ENCODE measurements at places on chromosomes 13 and 19. TPM values are rescaled to one million over a fixed set of nuclear protein-coding genes. Genes with fewer than 3 reads are reported as not detected.

DNA sequence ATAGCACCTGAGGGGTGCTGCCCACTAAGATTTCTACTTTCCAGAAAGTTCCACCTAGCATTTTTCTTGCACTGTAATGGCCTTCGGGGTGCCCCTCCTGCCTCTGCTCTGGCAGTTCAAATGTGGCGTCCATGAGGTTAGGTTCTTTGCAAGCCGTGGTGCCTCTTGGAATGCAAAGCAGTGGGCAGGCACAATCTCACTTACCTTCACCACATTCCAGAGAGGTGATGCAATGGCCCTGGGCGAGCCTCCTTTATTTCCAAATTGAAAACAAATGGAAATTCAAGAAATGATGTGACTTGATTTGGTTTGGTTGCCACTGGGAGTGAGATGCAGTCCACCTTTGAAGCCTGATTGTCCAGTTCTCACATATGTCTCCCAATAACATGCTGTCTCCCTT is 46.9 kb downstream of the FGF9 start:
- H3K27ac ChIP-seq = no peak overlapping the region
- no peak for DNase-seq
- no peaks in the 10 kb centered on the region for H3K36me3 ChIP-seq
- H3K4me3 ChIP-seq = no peak overlapping the region
- H3K4me1 ChIP-seq = no peaks in the 10 kb centered on the region

- DNase-seq = no peak
- H3K27ac ChIP-seq = no peak overlapping the region
- H3K27me3 ChIP-seq = no peaks in the 10 kb centered on the region
- peaks cover 4% of the 10 kb centered on the region for H3K4me1 ChIP-seq
These were observed 61.1 kb upstream of the NPAS1 start for GRCh38 chr19:46958532-46958931.

- peaks cover 5% of the 10 kb centered on the region for H3K4me1 ChIP-seq
- H3K27me3 ChIP-seq = no peaks in the 10 kb centered on the region
- DNase-seq = no peak
- peak overlapping the region; percentile 14 for H3K27ac ChIP-seq
These were observed 2.4 kb downstream of the SMG9 start for GRCh38 chr19:43752287-43752875.

The ACTN4 gene
- 192 TPM for total RNA-seq

GRCh38 chr13:27288392-27288791 is 17.8 kb downstream of the RASL11A start:
- no peak overlapping the region for H3K4me3 ChIP-seq
- DNase-seq = no peak
- H3K27me3 ChIP-seq = no peaks in the 10 kb centered on the region
- no peak overlapping the region for H3K27ac ChIP-seq
- H3K36me3 ChIP-seq = no peaks in the 10 kb centered on the region

GRCh38 chr13:54486421-54487166 is 1458.0 kb downstream of the OLFM4 start:
- H3K4me3 ChIP-seq = no peak overlapping the region
- H3K27me3 ChIP-seq = no peaks in the 10 kb centered on the region
- no peaks in the 10 kb centered on the region for H3K4me1 ChIP-seq
- DNase-seq = no peak

GRCh38 chr19:45175515-45176345 is 2.3 kb downstream of the TRAPPC6A start:
- no peak for DNase-seq
- H3K4me1 ChIP-seq = no peaks in the 10 kb centered on the region
- no peaks in the 10 kb centered on the region for H3K36me3 ChIP-seq
- no peaks in the 10 kb centered on the region for H3K27me3 ChIP-seq
- H3K27ac ChIP-seq = no peak overlapping the region

The CYP4F22 gene
- not detected for total RNA-seq

DNA sequence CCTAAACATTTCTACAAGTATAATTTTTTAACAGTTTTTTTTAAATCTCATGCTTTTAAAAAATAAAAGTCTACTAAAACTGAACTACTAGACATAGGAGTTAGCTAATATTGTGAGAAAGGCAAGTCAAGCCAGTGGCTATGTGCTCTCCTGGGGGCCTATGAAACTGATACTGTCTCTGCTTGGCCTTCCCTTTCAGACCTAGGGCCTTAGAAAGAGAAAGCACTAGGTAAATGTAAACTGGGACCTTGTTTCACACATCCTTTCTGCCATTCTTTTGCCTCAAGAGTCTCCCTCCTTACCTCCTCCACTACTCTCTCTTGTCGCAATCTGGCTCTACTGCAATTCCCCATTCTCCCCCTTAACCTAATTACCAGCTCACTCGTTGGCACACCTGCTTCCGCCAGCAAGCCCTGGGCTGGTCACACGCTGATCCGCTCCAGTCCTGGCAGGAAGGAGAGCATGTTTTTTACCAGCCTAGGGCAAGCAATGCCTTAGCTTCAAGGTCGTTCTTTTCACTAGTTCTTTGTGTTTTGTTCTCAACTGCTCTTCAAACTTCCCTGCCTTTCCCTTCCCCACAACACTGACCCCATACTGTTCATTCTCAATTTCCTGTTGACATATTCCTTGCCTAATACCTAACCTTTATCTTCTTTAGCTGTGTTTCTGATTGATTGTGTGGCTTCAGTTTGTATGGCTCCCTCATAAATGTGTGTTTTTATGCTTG is 23.1 kb downstream of the TBC1D4 start:
- no peak overlapping the region for H3K4me3 ChIP-seq
- no peaks in the 10 kb centered on the region for H3K36me3 ChIP-seq
- no peaks in the 10 kb centered on the region for H3K4me1 ChIP-seq

- H3K36me3 ChIP-seq = no peaks in the 10 kb centered on the region
- H3K4me3 ChIP-seq = no peak overlapping the region
- H3K27me3 ChIP-seq = no peaks in the 10 kb centered on the region
- H3K27ac ChIP-seq = no peak overlapping the region
These were observed 6.6 kb upstream of the OR10H5 start for GRCh38 chr19:15780610-15781418.

GRCh38 chr13:45490068-45490467 is 25.3 kb downstream of the COG3 start:
- H3K4me3 ChIP-seq = no peak overlapping the region
- H3K4me1 ChIP-seq = no peaks in the 10 kb centered on the region
- DNase-seq = no peak
- H3K36me3 ChIP-seq = peaks cover 28% of the 10 kb centered on the region
- H3K27ac ChIP-seq = no peak overlapping the region

The KLK2 gene
- not detected for total RNA-seq

- no peaks in the 10 kb centered on the region for H3K27me3 ChIP-seq
- peaks cover 47% of the 10 kb centered on the region for H3K4me1 ChIP-seq
- H3K4me3 ChIP-seq = no peak overlapping the region
- no peak for DNase-seq
- H3K36me3 ChIP-seq = no peaks in the 10 kb centered on the region
These were observed 60.9 kb upstream of the MED4 start for GRCh38 chr13:48155848-48156247.

DNA sequence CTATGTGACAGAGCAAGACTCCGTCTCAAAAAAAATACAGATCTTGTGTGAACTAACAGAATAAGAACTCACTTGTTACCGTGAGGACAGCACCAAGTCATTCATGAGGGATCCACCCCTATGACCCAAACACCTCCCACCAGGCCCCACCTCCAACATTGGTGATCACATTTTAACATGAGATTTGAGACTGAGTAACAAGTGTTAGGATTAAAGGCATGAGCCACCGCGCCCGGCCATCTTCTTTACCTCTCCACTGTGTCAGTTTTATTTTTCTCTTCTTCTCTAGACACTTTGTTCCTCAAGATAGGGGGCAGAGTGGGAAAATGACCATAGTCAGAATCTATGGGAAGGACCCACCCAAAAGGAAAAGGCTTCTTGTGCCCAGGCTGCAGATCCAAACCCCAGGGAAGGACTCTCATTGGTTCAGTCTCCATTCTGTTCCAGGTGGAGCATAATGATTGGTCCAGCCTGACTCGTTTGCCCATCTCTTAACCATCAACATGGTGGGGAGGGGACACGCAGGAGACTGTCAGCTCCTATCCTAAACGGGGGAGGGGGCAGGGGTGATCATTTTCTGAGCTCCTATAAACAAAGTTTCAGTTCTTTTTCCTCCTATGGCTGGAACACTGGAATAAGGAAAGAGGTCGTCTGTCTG is 1.3 kb upstream of the CALM3 start:
- H3K4me3 ChIP-seq = peak overlapping the region; percentile 98
- no peaks in the 10 kb centered on the region for H3K4me1 ChIP-seq
- no peaks in the 10 kb centered on the region for H3K27me3 ChIP-seq
- no peaks in the 10 kb centered on the region for H3K36me3 ChIP-seq
- DNase-seq = no peak
- no peak overlapping the region for H3K27ac ChIP-seq

DNA sequence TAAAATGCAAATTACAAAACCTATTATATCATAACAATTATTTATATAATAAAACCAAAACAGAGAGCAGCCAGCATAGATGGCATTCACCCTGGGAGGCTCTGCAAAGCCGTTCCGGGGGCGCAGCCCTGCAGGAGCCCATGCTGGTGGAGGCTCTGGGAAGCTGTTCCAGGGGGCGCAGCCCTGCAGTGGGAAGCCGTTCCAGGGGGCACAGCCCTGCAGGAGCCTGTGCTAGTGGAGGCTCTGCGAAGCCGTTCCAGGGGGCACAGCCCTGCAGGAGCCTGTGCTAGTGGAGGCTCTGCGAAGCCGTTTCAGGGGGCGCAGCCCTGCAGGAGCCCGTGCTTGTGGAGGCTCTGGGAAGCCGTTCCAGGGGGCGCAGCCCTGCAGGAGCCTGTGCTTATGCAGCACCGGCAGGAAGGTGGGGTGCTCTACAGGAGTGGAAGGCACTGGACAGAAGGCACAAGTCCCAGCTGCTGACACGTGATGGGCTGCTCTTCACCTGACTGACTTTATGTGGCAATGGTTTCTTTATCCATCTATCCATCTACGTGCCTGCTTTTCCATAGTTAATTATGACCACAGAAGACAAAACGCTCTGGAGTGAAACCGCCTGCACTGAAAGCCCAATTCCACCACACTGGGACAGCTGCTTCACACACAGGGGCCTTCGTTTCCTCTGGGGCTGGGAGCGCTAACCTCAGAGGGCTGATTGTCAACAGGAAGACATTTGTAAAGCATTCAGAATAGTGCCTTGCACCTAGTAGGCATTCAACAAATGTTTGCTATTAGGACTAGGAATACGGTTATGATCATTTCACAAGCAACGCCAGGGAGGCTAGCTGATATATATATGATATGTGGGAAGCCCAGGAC is 23.7 kb downstream of the PCID2 start:
- peaks cover 24% of the 10 kb centered on the region for H3K4me1 ChIP-seq
- peaks cover 41% of the 10 kb centered on the region for H3K36me3 ChIP-seq
- DNase-seq = no peak
- H3K27me3 ChIP-seq = no peaks in the 10 kb centered on the region
- H3K4me3 ChIP-seq = no peak overlapping the region

GRCh38 chr19:56642711-56643459 is at the start of gene SMIM17:
Gene SMIM17 (plus strand): TSS chr19:56643159. CDS start chr19:56645668, 2,509 bp downstream.
- H3K36me3 ChIP-seq = no peaks in the 10 kb centered on the region
- no peak within 1 kb of the TSS for H3K27ac ChIP-seq
- H3K4me1 ChIP-seq = no peaks in the 10 kb centered on the region
- no peak for DNase-seq
- no peak within 1 kb of the TSS for H3K4me3 ChIP-seq
- H3K27me3 ChIP-seq = no peaks in the 10 kb centered on the region

The POLRMT gene
- 27.0 TPM for total RNA-seq

DNA sequence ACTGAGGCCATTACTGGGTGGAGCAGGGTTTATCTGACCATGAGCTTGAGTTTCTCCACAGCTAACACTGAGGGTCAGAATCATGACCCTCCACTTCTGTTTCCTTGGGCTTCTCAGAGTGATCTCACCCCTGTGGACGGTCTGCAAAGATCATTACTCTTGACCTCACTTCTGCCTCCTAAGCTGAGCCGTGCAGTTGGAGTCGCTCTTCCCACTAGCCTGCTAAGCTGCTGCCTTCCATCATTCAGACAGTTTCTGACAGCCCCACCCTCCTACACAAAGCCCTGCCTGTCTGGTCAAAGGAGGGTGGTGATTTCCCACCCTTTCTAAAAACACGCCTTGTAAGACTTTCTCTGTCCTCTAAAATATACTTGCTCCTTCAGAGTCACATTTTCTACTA is 9.3 kb upstream of the FRY start:
- no peaks in the 10 kb centered on the region for H3K27me3 ChIP-seq
- no peak overlapping the region for H3K4me3 ChIP-seq
- peaks cover 15% of the 10 kb centered on the region for H3K4me1 ChIP-seq
- no peak overlapping the region for H3K27ac ChIP-seq
- peak; percentile 60 for DNase-seq
- no peaks in the 10 kb centered on the region for H3K36me3 ChIP-seq

DNA sequence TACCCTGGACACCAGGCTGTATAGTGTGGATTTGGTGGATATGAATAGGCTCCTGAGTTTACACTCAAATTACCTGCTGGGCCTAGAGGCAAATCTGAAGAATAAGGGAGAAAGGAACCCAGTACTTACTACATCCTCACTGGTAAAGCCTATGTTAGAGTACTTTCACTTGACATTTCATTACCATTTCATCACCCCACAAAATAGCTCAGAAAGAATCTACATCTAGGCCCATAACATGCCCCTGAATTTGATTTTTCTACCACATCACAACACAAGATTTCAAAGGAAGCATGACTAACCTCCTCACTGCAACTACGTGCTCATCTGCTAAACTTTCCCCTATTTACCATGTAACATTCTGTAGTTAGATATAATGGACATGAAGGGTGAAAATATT is 43.3 kb downstream of the VWA8 start:
- no peak for DNase-seq
- peaks cover 5% of the 10 kb centered on the region for H3K4me1 ChIP-seq
- H3K36me3 ChIP-seq = no peaks in the 10 kb centered on the region
- H3K27me3 ChIP-seq = no peaks in the 10 kb centered on the region
- no peak overlapping the region for H3K4me3 ChIP-seq

GRCh38 chr19:8050274-8051096 is 2.1 kb upstream of the CCL25 start:
- no peaks in the 10 kb centered on the region for H3K27me3 ChIP-seq
- no peak overlapping the region for H3K27ac ChIP-seq
- H3K4me1 ChIP-seq = peaks cover 4% of the 10 kb centered on the region
- no peaks in the 10 kb centered on the region for H3K36me3 ChIP-seq
- DNase-seq = peak; percentile 59
- H3K4me3 ChIP-seq = no peak overlapping the region

The UBXN6 gene
- 41.4 TPM for total RNA-seq

The CATSPERD gene
- not detected for total RNA-seq

- no peak for DNase-seq
- no peaks in the 10 kb centered on the region for H3K27me3 ChIP-seq
- H3K4me1 ChIP-seq = no peaks in the 10 kb centered on the region
- no peak overlapping the region for H3K27ac ChIP-seq
- H3K36me3 ChIP-seq = no peaks in the 10 kb centered on the region
These were observed 95.3 kb upstream of the TEX29 start for GRCh38 chr13:111225166-111225565.

The VAV1 gene
- total RNA-seq = not detected

DNA sequence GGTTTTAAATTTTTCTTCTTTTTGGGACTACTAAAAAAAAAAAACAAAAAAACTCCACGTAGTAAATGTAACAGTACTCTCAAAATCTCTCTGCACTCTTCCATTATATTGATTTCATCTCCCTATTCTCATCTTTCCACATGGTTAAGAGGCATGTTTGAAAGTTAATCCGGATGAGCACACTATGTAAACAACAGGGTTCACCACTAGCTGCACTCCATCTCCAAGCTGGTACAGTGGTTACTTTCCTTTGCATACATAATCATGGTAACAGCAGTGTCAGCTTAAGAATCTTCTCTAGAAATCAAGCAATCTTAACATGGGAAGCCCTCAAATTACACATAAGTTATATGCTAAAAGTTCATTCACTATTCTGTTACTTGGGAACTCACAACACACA is 92.6 kb downstream of the MIPEP start:
- no peak overlapping the region for H3K27ac ChIP-seq
- DNase-seq = peak; percentile 33
- H3K4me1 ChIP-seq = peaks cover 42% of the 10 kb centered on the region
- no peaks in the 10 kb centered on the region for H3K27me3 ChIP-seq
- no peak overlapping the region for H3K4me3 ChIP-seq
